SK-N-SH (cell line): ENCODE measurements at places on chromosomes 16 and 17.

GRCh38 chr17:61467416-61468262 lies 15.4 kb downstream of the TBX4 start:
- DNase-seq = peak; percentile 76

DNA sequence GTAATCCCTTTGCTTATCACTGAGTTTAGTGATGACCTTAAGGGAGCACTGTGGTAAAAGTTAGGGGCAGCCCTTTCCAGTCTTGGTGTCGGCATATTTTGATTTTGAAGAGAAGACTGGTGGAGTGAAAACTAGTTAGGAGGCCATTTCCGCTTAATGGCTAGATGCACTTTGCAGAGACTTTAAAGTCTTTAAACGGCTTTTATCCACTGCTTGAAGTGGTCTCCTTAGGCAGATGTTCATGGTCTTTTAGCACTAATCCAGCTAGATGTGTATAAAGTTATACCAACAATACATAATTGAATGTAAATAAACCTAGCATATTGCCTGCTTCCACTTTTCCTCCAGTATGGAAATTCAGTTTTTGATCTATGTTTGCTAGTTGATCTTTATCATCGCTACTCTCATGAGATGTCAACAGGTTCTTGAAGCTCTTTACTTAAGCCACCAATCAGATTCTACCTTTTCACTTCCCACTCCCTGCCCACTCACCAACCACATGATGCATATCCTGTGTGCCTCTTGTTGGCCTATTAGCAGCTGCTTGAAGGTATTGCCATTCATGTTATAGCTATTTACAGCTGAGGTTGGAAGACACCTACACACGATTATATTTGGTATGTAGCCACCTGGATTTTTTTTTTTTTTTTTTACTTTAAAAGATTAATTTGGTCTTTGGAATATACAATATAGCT lies 132.0 kb downstream of the NLK start:
- no peak for DNase-seq

GRCh38 chr17:59804901-59805465 lies 87.8 kb downstream of the TUBD1 start:
- peak; percentile 42 for DNase-seq

DNA sequence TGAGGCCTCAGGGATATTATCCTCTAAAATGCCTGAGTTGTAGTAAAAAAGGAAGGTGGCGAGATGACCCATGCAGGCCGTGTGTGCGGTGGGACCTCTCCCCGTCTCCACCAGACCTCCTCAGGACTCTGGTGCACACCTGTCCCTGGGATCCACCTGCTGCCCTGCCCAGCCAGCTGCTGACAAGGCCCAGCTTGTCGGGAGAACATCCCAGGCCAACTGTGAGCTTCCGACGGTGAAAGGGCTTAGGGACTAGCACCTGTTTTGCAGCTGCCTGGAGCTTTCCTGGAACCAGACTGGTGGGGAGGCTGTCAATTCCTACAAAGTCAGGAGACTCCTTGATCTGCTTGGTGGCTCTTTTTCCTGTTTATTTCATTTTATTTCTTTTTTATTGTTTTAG lies 11.6 kb downstream of the IL34 start:
- no peak for DNase-seq

DNA sequence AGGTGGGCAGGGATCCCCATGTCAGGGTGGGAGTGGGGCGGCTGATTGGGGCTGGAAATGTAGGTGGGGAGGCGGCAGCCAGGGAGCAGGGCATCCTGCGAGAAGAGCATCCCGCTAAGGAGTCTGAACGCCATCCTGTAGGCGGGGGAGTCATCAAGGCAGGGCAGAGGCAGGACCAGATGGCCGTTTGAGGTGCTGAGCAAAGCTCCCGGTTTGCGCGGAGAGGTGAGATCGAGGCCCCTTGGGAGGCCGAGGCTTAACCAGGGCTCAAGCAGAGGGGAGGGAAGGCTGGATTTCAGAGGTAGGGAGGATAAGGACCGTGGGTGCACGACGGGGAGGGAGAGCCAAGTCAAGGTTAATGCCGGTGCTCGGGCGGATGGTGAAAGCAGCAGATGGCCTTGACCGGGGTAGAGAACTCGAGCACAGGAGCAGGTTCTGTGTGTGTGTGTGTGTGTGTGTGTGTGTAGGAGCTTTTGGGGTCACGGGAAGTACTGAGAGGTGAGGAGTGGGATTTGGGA lies 472 bp upstream of the NME2 start:
- peak; percentile 67 for DNase-seq

GRCh38 chr17:77042476-77043231 lies 98.1 kb upstream of the SEC14L1 start:
- DNase-seq = no peak

DNA sequence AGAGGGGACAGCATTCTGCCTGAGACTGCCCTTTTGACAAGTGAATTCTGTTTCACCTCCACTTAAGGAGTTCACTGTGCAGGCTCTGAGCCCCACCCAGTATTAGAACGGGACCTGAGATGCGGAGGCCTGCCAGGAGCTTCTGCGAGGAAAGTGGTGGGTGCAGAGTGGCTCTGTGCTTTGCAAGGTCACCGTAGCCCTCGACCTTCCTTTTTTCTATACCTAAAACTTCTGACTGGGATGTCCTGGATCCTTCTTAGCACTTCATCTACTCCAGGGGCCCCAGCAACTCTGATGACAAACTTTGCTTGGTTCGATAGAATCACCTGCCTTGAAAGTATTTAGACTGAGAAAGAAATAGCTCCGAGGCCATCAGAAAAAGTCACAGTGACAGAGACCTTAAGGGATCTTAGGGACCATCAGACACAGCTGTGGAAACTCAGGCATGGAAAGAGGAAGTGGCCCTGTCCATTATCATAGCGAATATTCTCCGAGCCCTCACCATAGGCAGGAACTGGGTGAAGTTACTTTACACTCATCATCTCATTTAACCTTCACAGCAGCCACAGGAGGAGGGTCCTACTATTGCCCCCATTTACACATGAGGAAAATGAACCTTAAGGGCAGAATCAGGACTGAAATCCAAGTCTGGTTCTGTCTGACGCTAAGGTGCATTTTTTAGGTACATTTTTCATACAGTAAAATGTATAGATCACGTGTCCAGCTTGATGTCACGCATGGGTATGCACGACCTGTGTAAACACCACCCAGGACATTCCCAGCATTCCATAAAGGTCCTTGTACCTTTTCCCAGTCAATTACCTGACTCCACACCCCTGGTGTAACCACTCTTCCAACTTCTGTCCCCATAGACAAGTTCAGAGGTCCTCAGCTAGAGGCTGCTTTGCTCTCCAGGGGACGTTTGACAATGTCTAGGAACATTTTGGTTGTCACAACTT lies 676 bp upstream of the KRT13 start:
- DNase-seq = no peak

DNA sequence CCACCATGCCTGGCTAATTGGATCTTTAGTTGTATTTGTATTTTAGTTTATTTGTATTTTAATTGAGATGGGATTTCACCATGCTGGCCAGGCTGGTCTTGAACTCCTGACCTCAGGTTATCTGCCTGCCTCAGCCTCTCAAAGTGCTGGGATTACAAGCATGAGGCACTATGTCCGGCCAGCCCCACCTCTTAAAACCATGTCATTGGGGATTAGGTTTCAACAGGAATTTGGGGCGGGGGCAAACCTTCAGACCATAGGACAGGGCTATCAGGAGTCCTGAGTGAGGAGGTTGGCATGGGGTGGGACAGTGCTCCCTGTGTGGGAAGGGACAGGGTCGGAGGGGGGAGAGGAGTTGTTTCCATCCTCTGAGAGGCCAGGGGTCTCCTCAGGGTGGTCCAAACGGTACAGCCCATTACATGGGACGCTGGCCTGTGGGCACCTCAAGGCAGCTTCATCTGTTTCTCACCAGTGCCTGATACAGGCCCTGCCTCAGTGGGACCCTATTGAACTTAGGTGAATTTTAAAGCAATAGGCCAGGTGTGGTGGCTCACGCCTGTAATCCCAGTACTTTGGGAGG lies 21.6 kb downstream of the GAA start:
- no peak for DNase-seq

DNA sequence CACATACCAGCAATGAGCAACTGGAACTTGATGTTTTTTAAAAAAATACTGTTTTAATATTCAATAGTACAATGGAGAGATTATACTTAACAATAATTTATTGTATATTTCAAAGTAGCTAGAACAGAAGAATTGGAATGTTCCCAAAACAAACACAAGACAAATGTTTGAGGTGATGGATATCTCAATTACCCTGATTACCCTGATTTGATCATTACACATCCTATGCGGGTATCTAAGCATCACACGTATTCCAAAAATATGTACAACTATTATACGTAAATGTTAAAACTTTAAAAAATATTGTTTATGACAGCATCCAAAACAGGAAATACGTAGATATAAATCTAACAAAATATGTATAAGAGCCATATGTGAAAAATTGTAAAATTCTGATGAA lies 96.8 kb downstream of the DYNLRB2 start:
- no peak for DNase-seq

DNA sequence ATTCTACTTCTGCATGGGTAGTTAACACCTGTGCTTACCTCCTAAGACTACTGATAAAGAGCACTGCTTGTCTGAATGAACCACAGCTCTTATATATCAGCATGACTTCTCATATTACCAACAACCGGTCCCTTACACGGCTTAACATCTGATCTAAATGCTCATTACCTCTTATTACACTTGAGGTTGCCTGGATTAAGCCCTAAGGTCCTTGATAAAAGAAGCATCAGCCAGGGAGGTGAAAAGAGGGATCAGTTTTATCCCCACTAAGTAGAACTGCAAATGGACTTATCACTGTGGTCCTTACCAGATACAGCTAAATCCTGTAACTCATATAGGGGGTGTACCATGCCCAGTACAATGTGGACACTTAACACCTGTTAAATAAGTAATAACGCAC lies 8.2 kb upstream of the RSKR start:
- DNase-seq = no peak

DNA sequence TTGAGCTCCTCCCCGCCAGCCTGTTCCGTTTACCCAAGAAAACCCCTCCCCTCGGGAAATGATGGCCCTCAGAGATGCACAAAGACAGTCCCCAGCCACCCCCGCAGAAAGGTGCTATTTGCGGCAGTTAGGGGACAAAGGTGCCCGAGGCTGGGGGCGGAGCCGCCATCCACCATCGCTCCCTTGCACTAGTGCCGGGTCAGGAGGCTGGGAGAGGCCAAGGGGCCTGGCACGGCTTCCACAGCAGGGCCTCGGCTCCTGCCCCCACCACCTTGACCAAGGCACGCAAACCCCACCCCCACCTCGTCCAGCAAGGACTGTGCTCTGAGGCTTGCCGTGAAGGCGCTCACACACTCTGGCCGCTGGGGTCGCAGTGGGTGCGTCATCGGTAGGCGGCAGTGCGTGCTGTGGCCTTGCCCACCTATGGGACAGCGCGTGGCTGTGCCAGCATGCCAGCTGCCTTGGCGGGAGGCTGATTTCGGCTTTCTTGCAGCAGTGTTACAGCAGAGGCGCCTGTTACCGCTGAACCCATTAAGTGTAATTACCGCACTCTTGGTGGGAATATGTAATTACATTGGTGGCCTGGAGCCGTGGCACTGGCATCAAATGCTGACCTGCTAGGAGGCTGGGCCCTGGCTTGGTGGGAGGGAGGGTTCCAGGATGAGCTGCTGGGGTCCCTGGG lies 31.8 kb downstream of the TPSG1 start:
- peak; percentile 77 for DNase-seq

DNA sequence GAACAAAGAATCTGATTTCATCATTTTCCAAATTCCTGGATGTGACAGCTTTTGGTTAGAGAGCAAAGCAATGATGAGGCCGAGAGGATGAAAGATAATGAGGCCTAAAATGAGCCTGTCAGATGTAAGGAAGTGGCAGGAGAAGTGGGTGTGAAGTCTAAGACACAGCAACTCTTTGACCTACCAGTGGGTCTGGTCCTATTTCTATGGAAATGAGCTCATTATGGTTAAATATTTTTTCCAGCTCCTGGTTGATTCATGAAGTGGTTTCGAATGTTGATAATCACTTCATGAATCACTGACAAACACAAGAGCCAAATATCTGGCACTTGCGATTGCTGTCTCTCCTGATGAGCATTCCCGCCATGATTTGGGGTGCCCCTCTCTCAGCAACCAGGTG lies 273.3 kb upstream of the CDH5 start:
- DNase-seq = no peak

- DNase-seq = no peak
Measured at GRCh38 chr17:58538811-58539409, 24.5 kb upstream of the MTMR4 start.

DNA sequence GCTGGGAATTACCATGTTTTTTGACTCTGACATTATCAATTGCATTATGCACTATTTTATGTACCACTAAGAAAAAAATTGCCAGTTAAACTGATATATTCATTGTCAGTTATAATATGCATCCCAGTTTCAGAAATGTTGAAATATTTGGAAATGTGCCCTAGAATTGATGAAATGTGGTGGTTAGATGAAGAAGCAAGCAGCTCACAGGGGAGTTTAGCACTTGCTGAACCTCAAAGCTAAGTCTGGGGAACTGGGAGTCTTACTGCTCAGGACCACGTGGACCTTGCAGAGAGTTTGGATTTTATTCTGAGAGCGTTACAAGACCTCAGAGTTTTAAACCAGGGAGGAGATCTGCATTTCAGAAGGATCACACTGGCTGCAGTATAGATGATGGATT lies 67.9 kb downstream of the TNRC6C start:
- DNase-seq = no peak

- peak; percentile 97 for DNase-seq
Measured at GRCh38 chr17:58324409-58325288, 3.9 kb downstream of the TSPOAP1 start.

DNA sequence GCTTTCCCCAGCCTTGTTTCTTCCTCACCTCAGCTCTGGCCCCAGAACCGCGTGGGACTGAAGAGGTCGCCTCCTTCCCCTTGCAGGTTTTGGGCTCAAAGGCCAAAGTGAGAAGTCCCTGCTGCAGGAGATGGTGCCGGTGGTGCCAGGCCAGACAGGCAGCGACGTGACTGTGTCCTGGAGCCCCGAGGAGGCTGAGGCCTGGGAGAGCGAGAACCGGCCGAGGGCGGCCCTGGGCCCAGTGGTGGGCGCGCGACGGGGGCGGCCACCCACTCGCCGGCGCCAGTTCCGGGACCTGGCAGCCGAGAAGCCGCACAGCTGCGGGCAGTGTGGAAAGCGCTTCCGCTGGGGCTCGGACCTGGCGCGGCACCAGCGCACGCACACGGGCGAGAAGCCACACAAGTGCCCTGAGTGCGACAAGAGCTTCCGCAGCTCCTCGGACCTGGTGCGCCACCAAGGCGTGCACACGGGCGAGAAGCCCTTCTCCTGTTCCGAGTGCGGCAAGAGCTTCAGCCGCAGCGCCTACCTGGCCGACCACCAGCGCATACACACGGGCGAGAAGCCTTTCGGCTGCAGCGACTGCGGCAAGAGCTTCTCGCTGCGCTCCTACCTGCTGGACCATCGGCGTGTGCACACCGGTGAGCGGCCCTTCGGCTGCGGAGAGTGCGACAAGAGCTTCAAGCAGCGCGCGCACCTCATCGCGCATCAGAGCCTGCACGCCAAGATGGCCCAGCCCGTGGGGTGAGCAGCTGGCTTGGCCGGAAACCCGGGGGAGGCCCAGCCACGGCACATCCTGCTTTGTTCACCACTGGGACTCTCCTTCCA lies 6.0 kb downstream of the ZNF213 start:
- DNase-seq = no peak

DNA sequence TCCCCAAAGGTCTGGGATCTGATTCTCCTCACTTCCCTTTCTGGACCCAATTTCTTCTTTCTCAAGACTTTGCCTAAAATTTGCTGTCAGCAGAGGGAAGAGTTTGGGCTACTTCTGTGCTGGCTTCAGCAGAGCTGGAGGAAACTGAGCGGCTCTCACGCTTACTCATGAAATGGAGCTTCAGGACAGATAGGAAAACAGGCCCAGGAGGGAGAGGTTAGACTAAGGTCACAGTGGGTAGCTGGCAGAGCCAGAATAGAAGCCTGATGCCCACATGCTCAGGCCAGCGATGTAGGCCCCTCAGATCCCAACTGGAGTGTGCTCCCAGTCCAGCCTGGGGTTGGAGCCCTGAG lies 593 bp downstream of the SLC38A7 start:
- no peak for DNase-seq
